LoVo (cell line): ENCODE measurements at places on chromosomes 13 and 19.

DNA sequence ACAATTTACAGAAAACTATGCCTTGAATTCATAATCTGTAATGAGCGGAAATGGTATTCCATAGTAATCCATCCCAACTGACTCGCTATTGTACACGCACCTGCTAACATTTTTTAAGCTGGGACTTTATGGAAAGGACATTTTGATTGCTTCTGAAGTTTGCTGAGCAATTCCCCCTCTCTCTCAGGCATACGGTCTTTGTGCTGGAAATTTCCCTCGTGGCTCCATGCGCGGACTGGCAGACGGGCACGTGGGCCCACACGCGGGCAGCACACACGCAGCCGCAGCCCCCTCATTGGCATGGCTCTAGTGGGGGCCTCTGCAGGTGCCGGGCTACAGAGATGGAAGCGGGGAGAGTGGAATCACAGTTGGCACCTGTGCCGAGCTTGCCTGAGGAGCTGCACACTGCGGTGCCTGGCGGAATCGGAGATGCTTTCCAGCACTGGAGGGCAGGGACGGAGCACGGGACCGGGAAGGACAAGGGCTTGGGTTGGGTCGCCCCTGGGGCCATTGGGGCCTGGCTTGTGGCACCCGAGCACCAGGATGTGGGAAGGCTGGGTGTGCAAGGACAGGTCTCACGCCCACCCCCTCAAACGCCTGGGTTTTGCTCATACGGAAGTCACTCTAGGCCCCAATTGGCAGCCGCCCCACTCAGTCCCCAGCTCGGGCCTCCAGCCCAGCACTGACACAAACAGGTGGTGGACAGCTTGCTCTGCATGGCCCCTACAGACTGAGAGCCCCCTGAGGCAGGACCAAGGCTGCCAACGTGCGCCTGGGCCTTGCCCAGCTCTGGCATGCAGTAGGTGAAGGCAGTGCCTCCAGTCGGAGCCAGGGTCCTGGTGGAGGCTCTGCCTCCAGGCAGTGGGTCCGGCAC is 30.2 kb upstream of the CCNE1 start:
- DNase-seq = no peak

DNA sequence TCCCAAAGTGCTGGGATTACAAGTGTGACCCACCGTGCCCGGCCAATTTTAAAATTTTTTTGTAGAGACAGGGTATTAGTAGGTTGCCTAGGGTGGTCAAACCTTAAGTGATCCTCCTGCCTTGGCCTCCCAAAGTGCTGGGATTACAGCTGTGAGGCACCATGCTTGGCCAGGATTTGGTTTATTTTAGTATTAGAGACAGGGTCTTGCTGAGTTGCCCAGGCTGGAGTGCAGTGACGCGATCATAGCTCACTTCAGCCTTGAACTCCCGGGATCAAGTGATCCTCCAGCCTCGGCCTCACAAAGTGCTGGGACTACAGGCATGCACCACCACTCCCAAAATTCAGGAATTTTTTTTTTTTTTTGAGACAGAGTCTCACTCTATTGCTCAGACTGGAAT is 5.4 kb upstream of the ZNF414 start:
- no peak for DNase-seq

GRCh38 chr13:27076421-27076820 is 95.2 kb downstream of the USP12 start:
- DNase-seq = no peak

GRCh38 chr19:48678201-48678600 is 5.4 kb upstream of the NTN5 start:
- peak; percentile 56 for DNase-seq

DNA sequence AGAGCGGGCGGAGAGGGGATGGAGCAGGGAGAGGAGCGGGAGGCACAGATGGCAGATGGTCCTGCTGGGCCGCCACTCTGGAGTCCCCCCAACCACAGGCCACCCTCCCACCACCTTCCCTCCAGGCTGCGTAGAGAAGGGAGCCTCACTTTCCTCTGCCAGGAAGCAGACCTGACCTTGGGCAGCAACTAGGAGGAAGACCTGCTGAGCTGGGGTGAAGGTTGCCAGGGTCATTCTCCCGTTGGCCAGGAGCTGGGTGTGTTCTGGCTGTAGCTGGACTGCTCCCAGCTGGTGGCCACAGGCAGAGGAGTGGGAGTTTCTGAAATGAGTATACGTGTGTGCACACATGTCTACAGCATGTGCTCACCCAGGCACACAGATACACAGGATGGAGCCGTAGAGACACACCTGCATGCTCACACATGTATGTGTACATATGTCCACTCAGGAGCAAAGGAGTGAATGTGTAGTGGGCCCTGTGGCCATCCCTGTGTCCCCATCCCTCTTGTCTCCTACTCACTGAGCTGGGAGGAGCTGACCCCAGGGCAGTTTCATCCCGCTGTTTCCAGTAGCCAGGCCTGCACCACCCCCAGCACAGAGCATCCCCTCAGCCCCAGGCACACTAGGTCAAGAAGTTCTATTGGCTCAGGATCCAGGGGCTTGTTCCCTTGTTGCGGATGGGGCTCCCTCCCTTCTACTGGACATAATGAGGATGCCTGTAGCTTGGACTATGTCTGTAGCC is 53.0 kb downstream of the CHST8 start:
- DNase-seq = no peak

DNA sequence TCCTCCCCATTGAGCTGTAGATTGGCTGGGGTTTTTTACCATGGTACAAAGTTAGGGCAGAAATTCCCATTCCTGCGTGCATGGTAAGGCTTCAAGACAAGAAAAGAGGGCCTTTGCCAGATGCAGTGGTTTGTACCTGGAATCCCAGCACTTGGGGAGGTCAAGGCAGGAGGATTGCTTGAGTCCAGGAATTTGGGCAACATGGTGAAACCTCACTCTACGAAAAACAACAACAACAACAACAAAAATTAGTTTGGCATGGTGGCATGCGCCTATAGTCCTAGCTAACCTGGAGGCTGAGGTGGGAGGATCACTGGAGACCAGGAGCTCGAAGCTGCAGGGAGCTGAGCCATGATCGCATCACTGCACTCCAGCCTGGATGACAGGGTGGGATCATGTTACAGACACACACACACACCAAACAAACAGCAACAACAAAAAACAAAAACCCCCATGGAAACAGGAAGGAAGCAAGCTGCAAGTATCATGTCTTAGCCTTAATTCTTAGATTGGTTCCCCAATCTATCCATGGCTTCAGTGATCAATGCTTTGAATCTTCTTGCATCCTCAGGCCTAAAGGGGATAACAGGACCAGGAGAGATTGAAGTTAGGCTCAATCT is 5.5 kb upstream of the WTIP start:
- DNase-seq = no peak

DNA sequence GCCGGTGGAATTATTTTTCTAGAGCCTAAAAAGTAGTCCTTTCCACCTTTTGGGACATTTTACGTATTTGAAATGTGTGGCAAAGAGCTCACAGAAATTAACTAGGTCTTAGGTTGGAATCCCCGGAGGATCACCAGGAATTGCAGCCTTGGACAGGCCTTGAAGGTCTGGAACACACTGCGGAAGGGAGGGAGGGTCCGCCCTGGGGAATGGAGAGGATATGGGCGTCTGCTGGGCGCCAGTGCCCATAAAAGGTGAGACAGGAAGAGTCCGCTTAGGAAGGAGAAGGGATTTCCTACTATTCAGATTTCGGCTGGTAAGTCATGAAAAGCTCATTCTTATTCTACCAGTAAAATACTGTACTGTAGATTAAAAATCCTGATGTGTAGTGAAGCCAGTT is 111.9 kb downstream of the COL4A2 start:
- no peak for DNase-seq

- no peak for DNase-seq
Observed at GRCh38 chr19:13066226-13066625, 36.4 kb downstream of the LYL1 start.

GRCh38 chr19:50510121-50510670 is 795 bp downstream of the JOSD2 start:
- no peak for DNase-seq

- no peak for DNase-seq
Observed at GRCh38 chr13:74574964-74575728, 440.9 kb upstream of the KLF12 start.

- DNase-seq = no peak
Observed at GRCh38 chr13:60974296-60974695, 441.4 kb downstream of the PCDH20 start.

DNA sequence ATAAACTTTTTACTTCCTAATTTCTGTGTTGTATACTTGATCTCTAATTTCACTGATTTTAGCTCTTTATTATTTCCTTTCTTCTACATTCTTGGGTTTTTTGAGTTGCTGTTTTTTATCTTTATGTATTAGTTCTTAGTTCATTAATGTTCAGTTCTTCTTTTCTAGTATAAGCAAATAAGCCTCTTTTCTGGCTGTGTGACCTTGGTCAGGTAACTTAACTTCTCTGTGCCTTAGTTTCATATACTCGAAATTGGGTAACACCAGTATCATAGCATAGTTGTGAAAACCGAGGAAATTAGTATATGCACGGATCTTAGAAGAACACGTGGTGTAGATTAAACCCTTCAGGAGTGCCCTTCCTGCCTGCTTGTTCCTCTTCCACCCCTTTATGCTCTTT is 130.2 kb upstream of the C1QTNF9B start:
- DNase-seq = no peak

GRCh38 chr19:55546822-55547614 is 1.7 kb upstream of the SBK3 start:
- DNase-seq = no peak

- no peak for DNase-seq
Observed at GRCh38 chr19:38647966-38648768, 718 bp downstream of the ACTN4 start.

GRCh38 chr13:101576977-101577376 is 124.5 kb downstream of the ITGBL1 start:
- DNase-seq = no peak

GRCh38 chr13:50268500-50268899 is 253.3 kb downstream of the KCNRG start:
- DNase-seq = no peak

- no peak for DNase-seq
Observed at GRCh38 chr13:25971459-25972145, 80.2 kb downstream of the SHISA2 start.

- DNase-seq = no peak
Observed at GRCh38 chr13:32415019-32415418, 12.9 kb downstream of the N4BP2L1 start.

DNA sequence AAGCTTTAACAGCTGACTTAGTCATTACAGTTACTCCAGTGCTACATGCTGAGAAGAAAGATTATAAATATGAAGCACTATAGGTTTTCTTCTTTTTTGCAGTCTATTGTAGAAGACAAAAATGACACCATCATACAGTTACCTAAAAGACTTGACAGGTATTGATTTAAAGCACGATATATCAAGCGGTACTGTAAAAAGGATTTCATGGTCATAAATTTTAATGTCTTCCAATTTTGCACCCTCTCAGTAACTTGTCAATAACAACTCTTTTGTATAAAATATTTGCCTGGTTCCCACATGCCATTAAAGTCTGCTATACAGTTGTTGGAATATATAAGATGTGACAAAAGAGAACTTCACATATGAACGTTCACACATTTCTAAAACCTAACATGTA is 102.8 kb downstream of the ZIC5 start:
- no peak for DNase-seq

- DNase-seq = no peak
Observed at GRCh38 chr13:107407074-107407473, 808.3 kb downstream of the LIG4 start.

- no peak for DNase-seq
Observed at GRCh38 chr13:77345150-77345780, 18.4 kb upstream of the MYCBP2 start.

DNA sequence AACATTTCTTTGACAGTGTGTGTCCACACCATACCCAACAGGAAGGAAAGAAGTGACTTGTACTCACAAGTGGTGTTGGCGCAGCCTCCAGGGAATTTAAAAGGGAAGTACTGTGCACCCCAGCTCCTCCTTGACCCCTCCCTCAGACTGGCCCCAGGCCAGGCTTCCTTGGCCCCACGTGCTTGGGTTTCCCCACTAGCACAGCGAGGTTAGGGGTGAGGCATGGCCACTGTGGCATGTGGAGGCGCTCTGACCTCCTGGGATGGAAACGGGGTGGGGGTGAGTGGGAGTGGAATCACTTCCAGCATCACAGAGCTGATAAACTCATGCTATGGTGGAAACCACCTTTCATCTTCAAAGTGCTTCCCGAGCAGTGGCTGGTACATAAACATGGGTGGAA is 168.6 kb downstream of the ZNF536 start:
- no peak for DNase-seq

GRCh38 chr19:1290703-1291651 is 5.3 kb downstream of the EFNA2 start:
- DNase-seq = peak; percentile 34

DNA sequence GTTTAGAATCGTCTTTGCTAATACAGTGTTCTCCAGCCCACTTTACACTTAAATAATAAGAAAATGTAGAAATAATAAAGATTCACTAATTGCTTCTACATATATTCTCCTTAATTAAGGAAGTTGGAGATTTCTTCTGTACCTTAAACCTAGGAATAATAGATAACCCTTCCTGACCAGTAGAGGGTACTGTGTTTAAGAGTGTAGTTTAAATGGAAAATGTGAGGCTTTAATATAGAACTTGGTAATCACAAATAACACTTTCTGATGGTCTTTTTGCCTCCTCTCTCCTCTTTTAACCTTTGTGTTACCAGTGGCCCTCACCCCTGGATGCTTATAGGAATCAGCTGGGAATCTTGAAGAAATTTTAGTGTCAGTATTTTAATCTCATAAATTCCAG is 20.7 kb downstream of the POMP start:
- DNase-seq = no peak

DNA sequence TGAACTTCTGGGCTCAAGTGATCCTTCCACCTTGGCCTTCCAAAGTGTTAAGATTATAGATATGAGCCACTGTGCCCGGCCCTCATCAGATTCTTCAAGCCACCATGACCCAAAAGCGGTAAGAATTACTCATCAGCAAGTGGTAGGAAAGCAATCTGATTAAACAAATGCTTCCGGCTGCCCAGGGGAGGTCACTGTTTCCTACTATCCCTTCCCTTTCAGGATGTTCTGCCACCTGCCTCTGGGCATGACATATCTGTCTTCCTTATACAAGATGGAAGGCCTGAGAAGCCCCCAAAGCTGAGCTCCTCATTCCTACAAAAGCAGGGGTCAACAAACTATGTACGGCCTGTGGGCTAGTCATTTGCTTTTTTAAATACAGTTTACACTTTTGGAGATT is 7.0 kb downstream of the ABHD8 start:
- no peak for DNase-seq

- no peak for DNase-seq
Observed at GRCh38 chr19:54312436-54313377, at the start of gene LILRA5. TSS of gene LILRA5 (minus strand) at chr19:54313166. CDS start at chr19:54313019, 147 bp downstream.

- no peak for DNase-seq
Observed at GRCh38 chr13:112705286-112705685, 15.4 kb downstream of the ATP11A start.

- no peak for DNase-seq
Observed at GRCh38 chr13:67281466-67281865, 51.3 kb upstream of the PCDH9 start.
